Natural killer cell treated with Interleukin-12 subunit alpha and Interleukin-12 subunit beta and Interleukin-15 and Interleukin-18, amount 100 ng/mL, for 72 hours (primary cell): ENCODE measurements at places on chromosomes 5 and 9. TPM values are rescaled to one million over a fixed set of nuclear protein-coding genes. Genes with fewer than 3 reads are reported as not detected.
A peak's percentile ranks its signal among the peaks of the same experiment; 100 is the strongest.

The CRB2 gene
- total RNA-seq, result not detected

The SPINK13 gene
- not detected for total RNA-seq

The PCDHGA11 gene
- total RNA-seq, result 0.55 TPM

DNA sequence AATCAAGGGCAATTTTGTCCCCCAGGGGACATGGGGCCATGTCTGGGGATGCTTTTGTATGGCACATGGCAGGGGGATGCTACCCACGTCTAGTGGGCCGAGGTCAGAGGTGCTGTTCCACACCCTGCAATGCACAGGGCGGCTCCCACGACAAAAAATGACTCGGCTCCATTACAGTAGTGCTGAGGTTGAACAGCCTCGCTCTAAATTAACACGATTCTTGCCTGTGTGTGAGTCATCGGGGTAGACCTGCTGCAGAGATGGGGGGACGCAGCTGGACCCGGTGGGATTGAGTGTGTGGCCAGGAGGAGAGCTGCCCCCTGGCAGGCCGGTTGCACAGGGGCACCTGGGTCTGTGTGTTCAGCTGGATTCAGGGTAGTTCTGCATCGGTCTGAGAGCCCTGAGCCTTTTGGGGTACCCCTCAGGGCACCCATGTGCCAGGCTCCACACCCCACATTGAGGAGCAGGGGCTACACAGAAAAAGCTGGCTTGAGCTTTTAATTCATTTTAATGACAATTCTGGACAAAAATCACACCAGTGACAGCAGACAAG lies 20.0 kb upstream of the COL5A1 start:
- peak; percentile 59 for DNase-seq

- DNase-seq, result no peak
Measured at GRCh38 chr5:74034733-74035132, 408.7 kb downstream of the ARHGEF28 start.

The FOXD4L6 gene
- total RNA-seq, result not detected

DNA sequence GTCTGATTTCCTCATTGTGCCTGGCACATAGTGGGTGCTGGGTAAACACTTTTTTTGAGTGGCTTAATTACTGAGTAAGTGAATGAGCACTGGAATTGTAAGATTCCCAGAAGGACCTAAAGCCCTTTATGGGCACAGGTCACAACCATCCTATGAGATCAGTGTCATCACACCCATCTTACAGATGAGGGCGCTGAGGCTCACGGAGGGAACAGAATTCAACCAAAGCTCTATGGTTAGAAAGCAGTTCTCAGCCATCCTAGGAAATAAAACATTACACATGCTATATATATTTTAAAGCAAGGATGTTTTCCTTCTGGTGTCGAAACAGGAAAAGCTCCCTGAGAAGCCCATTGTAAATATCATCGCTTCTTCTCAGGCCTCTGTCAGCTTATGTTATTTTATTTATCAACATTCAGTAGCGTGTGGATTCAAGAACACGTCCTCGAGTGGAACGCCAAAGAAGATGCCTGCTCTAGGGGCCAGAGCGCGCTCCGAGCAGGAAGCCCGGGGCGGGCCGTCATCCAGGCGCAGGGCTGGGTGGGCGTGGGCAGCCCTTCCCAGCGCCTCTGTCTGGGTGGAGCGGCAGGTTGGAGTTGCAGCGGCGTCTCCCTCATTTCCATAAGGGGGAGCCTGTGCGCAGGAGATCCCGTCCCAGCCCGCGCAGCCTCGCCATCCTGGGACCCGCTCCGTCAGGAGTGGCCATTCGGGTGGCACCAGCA lies 155.8 kb upstream of the SMIM23 start:
- no peak for DNase-seq
